ENCODE measurements at places on chromosomes 1 and 21.

- no peak for DNase-seq
Measured at GRCh38 chr1:87176087-87176486, 152.6 kb upstream of the LMO4 start.

- no peak for DNase-seq
Measured at GRCh38 chr1:6157132-6157527, 23.0 kb downstream of the CHD5 start.

GRCh38 chr1:6523566-6523965 is 30.7 kb downstream of the NOL9 start:
- DNase-seq = no peak

DNA sequence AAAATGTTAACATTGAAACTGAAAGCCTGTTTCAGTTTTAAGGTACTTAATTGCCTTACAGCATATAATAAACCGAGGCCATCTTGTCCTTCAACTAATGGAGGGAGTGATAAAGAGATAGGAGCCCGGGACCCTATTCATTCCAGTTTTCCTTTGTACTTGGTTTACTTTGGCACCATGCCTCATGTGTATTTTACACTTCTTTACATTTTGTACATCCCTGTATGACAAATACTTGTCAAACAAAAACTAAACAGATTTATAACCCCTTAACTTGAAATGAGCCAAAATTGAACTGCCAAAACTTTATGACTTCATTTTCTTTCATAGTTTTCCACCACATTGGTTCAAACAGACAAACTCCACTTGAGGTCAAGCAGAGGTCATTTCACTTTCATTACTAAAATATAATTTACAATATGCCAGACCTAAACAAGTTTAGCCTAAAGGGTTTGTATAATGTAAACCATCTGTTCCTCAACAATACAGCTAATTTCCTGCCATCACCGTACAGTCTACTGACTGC is 30.9 kb upstream of the UBE2U start:
- no peak for DNase-seq

- no peak for DNase-seq
Measured at GRCh38 chr1:174344162-174344561, 103.6 kb upstream of the GPR52 start.

DNA sequence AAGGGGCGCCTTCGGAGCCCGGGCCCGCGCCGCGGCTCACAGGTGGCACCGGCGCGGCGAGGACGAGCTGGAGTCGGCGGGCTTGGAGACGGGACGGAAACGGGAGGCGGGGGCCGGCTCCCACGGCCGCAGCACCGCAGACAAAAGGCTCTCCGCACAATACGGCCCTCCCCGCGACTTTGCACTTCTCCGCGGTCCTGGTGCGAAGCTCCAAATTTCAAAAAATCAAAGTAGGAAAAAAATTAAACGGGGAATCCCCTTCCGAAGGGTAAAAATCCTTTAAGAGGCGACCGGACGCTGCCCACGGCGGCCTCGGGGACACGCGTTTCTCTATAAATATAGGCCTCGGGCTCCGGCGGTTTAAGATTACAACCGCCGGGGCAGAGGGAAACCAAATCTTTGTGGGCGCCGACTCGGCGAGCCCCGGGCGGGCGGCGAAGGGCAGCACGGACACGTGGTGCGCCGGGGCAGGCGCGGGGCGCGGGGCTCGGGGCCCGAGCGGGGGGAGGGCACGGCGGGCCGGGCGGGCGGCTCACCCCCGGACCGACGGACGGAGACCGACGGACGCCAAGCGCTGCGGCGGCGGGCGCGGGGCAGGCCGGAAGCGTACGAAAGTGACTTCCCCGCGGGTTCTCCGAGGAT is 453 bp downstream of the PABPC4 start:
- no peak for DNase-seq

Measured in stimulated activated CD8-positive, alpha-beta memory T cell treated with anti-CD3 and anti-CD28 coated beads, Interleukin-15, amount 100 ng/mL, for 48 hours (primary cell).